Fibroblast of skin of abdomen (primary cell): ENCODE measurements at places on chromosomes 13 and 19.

GRCh38 chr13:55497486-55497885 lies 1643.2 kb upstream of the PRR20A start:
- DNase-seq, result no peak

DNA sequence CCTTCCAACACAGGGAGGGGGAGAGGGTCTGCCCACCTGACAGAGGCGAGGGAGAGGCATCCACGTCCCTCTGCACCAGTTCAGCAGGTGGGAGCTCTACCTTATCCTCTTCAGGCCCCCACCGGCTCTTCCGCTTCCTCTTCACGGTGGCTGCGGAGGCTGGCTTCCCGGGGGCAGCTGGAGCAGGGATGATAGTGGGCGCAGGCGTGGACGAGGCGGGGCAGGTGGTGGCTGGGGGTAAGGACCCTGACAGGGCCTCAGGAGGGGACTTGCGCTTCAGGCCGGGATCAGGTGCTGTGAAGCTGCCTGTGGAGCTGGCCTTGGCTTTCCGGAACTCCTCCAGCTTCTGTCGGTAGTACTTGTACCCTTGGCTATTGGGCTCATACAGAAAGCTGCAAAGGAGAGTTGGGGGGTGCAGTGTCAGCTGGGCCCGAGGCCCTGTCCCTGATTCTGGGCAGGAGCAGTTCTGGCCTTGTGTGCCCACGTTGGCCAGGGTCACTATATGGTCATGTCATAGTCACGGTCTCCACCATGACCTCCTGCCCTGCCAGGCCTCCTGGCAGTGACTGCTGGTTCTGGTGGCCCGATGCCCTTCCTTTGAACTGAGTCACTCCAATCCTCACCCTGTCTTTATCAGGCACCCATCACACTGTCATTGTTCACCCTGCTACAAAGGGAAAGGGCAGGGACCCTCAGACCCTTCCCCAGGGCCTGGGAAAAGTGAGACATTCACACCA lies 23.2 kb downstream of the SUGP1 start:
- DNase-seq, result no peak

- DNase-seq, result no peak
Observed at GRCh38 chr13:45826731-45827130, 24.8 kb downstream of the SIAH3 start.

- DNase-seq, result peak; percentile 59
Observed at GRCh38 chr13:32086366-32086765, 54.8 kb downstream of the FRY start.

DNA sequence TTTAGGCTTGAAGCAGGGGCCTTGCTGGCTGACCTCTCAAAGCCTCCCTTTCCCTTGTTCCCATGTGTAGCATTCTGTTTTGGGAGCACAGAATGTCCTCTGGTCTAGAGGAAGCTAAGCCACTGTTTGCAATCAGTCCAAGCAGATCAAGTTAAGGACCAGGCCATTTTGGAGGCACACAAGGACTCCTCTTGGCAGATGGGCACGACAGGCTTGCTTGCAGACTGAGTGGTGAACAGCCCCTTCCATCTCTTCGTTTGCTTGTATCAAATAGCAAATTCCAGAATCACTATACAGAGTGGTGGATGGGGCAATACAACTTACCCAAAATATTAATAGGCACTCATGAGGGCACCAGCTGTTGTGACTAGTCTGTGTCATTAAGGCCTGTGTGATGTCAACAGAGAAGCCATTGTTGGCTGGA lies 215.5 kb upstream of the SERP2 start:
- DNase-seq, result no peak

DNA sequence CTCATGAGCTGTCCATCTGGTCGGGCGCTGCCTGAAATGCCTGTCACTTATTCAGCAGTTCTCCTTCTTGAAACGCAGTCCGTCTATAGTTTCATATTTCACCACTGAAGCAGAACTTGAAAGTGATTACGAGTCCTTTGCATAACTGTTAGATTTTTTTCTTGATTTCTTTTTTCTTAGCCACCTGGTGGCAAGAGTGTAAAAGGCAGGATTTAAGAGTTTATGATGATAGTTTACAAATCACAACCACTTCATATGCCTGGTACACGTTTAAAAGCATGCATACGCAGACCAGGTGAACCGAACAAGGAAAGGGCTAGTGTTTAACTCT lies 45.8 kb downstream of the GGACT start:
- peak; percentile 56 for DNase-seq

DNA sequence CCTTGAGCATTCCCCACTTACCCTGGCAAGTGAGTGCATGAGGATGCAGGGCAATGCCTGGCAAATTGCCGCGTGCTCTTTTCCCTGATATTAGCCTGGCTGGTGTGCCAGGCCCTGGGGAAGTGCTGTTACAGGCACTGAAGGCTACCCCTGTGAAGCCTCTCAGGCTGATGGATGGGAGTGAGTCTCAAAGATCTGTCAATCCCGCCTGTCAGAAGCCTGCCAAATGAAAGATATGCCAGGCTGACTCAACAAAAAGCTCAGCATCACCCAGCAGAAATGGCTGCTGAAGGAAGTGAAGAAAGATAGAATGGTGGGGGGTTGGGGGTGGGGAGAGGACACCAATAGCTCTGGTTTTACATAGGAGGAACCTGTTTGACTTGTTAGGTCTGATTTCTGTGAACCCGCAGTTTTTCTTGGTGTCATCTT lies 112.1 kb downstream of the LACC1 start:
- DNase-seq, result no peak

GRCh38 chr19:2051773-2052704 lies 995 bp upstream of the MKNK2 start:
- no peak for DNase-seq

DNA sequence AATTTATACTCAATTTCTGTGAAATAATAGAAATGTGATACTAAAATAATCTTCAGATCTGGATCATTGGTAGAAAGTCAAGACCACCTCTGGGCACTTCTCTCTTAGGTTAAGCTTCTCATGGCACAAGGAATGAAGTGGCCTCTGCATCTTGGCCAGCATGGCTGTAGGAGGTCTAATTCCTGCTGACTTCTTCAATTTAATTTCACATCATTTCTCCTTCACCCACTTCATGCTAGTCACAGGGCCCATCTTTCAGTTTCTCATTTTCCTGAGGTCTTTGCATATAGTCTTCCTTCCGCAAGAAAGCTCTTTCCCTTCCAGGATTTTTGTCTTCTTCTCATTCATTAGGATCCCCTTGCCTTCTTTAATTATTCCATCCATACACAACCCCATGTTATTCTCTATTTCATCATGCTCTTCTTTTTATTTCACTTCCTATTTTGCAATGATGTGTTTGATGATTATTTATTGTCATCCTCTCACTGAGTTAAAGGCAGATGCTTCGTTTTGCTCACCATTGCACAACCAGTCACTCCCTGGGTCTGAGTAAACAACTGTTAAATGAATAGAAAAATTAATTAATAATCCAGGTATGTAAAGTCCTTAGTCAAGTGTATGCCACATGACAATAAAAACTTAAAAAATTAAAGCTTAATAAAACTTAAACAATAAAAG lies 397.4 kb downstream of the SPRY2 start:
- DNase-seq, result no peak

DNA sequence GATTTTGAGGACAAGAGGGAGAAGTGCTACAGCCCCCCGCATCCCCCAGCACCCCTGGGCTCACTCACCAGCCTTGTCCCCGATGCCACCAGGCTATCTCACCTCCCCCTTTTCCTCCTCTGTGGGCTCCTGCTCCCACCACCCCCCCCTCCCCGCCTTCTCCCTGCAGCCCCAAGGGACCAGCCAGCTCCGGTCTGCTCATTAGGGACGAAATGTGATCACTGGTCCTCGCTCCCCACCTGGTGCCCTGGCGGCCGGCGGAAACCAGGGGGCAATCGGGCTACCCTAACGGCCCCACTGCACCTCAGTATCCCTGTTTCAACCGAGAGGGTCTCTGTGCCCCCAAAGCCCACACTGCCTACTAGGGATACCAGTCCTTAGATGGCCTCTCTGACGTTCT lies 2.7 kb downstream of the GPR4 start:
- DNase-seq, result no peak

GRCh38 chr13:97554496-97554895 lies 120.5 kb downstream of the RAP2A start:
- DNase-seq, result no peak

DNA sequence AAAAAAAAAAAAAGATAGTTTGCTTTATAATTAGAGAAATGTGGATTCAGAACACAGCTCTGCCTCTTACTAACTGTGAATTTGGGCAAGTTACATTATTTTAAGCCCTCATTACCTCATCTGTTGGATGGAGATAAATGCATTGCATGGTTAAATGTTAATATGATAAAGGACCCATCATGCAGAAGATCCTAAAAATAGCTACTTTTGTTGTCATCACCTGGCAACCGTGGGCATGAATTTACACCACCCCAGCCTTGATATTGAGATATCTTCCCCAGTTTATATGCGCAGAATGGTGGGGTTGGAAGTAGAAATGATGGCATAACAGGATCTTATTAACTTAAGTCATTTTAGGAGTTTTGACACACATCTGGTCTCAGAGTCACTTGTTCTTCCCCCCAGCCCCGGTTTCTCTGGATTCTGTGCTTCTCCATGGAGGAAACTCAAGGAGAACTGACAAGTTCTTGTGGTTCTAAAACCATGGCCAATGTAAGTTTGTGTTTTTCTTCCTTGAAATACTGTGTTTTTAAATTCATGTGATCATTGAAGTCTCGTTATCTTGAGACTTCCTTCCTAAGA lies 8.9 kb downstream of the ZNF546 start:
- DNase-seq, result no peak

DNA sequence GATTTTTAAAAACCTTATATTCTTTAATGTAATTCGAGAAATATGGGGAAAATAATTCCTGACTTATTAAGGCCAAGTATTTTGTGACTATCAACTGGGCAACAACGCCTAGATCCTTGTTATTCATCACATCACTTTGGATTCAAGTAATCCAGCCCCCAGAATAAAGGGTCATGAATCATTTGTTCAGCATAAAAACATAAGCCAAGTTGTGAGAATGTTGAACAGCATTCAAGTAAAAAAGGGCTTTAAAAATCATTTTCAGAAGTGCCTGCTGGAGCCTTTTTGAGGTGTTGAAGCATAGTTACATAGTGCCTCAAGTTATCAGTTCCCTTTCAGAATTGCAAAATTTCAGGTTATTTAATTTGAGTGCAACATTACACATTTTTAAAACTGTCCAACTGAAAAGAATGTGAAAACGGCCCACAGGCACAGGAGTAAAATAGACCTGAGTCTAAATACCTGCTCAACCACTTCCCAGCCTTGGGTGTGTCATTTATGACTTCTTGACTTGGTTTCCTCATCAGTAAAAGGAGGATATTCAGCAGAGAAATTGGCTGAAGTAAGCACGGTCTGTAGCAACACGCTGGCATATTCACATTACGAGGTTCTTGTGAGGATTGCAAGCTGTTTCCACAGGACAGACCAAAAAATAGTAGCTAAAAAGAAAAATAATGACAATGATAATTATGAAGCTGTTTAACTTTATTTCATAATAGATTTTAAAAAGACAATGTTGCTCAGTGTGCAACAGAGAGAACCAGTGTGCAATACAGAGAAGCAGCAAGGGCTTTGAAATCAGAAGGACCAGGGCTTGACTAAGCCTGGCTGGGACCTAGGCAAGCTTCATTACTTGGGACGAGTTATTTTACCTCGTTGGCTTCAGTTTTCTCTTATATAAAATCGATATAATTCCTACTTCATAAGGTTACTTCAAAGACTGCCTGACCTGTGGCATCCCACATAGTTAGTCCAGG lies 56.6 kb downstream of the MBNL2 start:
- no peak for DNase-seq

- DNase-seq, result no peak
Observed at GRCh38 chr19:13665125-13665905, 99.0 kb upstream of the MRI1 start.

DNA sequence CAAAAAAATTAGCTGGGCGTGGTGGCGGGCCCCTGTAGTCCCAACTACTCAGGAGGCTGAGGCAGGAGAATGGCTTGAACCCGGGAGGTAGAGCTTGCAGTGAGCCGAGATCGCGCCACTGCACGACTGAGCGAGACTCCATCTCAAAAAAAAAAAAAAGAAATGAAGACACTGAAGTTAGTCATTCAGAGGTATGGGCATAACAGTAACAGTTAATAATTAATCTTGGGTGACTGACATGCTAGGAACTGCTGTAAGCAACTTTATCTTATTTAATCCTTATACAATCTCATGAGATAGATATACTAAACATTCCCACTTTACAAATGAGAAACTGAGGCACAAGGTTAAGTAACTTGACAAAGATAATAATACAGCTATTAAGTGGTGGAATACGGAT lies 4.9 kb downstream of the SKA3 start:
- DNase-seq, result no peak

- no peak for DNase-seq
Observed at GRCh38 chr19:441213-441836, 19.5 kb downstream of the SHC2 start.

DNA sequence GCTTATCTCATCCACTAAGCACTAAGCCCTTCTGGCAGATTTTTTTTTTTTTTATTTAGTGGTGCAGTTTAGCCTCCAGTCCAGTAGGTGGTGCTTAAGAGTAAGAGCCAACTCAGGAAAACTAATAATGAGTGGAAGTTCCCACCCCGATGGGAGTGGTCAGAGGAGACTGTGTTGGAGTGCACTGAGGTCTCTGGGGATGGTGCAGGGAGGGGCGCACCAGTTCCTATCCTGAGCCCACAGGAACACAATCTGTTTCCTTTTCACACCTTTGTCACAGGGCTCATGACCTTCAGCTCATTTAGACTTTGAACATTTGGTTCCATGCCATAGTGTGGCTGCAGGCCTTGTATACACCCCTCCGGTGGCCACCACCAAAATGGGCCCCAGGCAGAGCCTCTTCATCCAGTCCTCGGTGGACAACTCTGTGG lies 367.4 kb downstream of the SPRY2 start:
- no peak for DNase-seq

DNA sequence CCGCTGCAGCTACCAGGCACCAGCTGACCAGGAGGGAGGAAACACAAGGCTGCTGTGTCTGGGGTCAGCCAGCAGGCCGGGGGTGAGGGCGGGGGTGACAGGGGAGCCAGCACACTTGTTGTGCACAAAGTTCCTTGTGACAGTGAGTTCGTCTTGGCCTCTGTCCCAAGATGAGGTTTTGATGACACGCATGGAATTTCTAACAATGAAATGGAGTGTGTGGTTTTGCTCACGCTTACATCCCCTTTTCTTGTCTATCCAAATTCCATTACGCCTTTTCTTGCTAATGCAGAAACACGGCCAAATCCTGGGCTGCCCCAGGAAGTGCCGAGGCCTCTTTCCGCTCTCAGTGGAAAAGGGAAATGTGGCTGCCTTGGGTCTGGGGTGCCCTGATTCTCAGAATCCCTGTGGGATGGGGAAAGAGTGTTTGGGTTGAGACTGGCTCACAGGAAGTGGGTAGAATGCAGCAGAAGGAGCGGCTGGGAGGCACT lies 73.8 kb downstream of the GADD45B start:
- peak; percentile 95 for DNase-seq

- no peak for DNase-seq
Observed at GRCh38 chr13:72539925-72540324, 187.5 kb downstream of the MZT1 start.
